ENCODE measurements at places on chromosomes 2 and 18.

GRCh38 chr2:115083225-115083624, 640.8 kb downstream of the DPP10 start:
- DNase-seq = no peak

DNA sequence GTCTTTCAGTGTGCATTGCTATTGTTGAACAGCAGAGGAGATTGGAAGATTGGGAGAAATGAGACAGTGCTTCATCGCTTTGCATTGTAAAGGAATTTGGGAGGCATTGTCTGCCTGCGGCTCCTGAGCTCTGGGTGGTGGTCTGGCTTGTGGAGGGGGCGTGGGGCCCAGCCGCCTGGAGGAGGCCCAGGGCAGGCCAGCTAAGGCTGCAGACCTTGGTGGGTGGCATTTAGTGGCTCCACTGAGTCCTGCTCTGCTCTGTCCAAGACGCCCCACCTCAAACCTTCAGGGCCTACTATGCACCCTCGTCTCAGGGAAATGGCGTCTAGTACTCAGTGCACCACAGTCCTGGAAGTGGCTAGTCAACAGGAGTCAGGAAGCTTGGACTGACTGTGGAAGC, 5.7 kb upstream of the HS1BP3 start:
- peak; percentile 8 for DNase-seq

GRCh38 chr18:8247700-8248099, 361.5 kb upstream of the RAB12 start:
- DNase-seq = no peak

GRCh38 chr2:30379481-30379880, 67.6 kb upstream of the LCLAT1 start:
- no peak for DNase-seq

GRCh38 chr2:69428981-69429380, 8.3 kb downstream of the NFU1 start:
- DNase-seq = no peak

DNA sequence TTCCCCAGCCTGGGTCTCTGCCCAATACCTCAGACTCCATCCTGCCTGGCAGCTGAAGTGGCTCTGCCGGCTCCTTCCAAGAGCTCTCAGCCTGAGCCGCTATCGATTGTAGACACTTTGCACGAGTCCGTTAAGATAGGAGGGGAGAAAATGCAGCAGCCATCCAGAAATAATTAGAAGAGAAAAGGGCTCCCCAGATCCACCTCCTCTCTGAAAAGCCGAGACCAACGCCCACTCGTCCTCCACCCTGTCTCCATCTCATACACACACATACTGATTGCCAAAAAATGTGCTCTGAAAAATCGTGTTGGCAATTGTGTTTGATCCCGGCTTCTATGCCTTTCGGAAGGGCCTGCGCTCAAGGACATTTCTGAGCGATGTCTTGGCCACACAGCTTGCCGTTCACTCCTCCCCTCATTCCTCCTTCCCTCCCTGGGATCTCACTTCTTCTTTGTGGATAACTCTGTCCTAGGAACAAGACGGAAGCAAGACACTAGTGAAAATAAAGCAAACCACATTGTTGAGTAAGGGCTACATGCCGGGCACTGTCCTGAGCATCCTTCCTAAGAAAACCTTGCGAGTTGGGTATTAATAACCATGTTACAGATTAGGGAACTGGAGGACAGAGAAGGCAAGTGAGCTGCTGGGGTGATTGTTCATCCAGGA, 372.8 kb upstream of the MYT1L start:
- no peak for DNase-seq

DNA sequence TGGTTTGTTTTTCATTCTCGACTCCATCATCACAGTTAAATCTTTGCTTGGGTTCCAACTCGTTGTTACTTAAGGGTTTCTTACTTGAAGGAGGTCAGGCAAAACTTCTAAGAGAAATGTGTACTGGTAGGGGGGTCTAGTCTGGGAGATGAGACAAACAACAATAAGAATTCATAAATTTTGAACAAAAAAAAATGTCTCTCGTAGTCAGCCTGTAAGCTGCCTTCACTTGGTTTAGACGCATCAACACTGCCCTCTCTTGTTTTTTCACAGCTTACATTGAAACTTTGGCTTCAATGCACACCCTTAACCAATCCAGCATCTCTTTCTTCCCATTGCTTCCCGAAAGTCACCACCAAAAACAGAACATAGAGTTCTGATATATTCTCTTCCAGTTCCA, 576.4 kb upstream of the PIK3C3 start:
- no peak for DNase-seq

- peak; percentile 72 for DNase-seq
Observed at GRCh38 chr2:15636972-15637785, 45.5 kb downstream of the DDX1 start.

DNA sequence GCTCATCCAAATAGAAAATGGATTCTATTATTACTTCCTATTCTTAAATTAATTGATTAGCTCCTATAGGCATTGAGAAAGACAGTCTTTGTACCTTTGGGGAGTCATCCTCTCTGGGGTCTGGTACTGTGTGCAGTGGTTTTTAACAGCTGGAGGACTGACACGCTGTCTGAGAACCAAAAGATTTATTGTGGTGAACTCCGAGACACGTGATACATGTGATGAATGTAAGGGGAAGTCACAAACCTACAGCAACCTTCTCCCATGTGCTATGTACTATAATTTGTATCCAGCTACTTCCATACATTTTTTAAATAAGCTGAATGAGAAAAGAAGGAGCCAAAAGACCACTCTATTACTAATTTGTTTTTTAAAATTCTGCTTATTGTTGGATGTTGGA, 133.7 kb downstream of the GALNT3 start:
- no peak for DNase-seq

GRCh38 chr2:43605079-43605655, 9.3 kb upstream of the THADA start:
- DNase-seq = no peak

DNA sequence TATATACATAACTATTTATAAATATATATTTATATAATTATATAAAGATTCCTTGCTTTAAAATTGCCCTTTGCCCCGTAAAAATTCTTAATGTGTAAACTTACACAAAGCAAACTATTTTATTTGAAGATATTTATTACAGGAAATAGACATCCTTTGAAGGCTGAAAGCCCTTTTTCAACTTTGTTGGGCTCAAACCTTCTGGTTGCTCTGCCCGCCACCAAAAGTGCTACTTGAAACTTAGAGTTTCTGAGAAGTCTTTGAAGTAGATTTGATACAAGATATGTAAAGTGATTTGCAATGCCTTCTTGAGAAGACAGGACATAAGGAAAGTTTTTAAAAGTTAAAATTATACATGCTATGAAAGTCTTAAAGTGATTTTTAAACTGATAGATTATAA, 36.6 kb upstream of the METAP1D start:
- DNase-seq = no peak

DNA sequence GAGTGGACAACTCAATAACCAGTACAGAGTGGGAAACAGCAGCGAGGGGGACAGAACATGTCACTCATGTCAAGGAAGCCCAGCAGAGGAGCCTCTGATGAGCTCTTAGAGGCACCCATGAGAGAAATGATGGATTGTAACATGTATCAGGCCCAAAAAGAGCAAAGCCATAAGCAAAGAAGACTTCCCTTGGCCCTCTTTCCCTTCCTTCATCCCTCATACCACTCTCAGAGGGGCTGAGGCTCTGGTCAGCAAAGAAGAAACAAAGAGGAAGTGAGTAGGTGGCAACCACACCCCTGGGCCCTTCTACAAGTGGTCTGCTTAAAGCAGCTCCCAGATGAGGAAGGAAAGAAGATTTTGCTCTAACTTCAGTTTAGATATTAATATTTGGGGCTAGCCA, 112.8 kb downstream of the CDC42EP3 start:
- peak; percentile 48 for DNase-seq

DNA sequence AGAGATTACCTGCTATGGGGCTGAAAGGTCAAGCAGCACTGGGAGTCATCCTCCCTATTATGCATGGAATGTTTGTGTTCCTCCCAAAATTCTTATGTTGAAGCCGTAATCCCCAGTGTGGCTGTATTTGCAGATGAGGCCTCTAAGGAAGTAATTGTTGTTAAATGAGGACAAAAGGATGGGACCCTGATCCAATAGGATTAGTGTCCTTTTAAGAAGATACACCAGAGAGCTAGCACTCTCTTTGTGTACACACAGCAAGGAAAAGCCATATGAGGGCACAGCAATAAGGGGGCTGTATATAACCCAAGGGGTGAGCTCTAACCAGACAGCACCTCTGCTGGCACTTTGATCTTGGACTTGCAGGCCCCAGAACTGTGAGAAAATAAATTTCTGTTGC, 18.3 kb downstream of the STAM2 start:
- DNase-seq = no peak

DNA sequence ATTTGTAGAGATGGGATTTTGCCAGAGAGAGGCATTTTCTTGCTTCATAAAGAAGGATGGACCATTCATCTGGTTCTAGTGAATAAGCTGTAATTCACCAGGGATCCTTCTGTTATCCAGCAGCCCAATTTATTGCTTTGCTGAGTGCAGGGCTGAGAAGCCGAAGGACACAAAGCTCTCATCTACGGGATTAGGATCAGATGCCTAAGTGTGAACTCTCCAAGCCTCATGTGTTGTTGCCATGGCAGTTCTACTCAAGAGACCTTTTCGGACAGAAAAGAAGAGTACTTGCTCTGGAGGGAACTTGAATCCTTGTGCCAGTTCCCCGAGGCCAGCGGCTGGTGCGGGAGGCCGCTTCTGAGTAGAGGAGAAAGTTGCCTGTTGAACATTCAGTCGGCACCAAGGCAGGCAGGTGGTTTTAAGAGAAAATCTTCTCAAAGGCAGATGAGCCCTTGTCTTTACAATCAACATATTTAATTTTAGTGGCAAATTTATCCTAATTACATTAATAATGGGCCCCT, 38.4 kb upstream of the MBP start:
- DNase-seq = no peak

- DNase-seq = no peak
Observed at GRCh38 chr2:16204886-16205620, 264.7 kb downstream of the MYCN start.

DNA sequence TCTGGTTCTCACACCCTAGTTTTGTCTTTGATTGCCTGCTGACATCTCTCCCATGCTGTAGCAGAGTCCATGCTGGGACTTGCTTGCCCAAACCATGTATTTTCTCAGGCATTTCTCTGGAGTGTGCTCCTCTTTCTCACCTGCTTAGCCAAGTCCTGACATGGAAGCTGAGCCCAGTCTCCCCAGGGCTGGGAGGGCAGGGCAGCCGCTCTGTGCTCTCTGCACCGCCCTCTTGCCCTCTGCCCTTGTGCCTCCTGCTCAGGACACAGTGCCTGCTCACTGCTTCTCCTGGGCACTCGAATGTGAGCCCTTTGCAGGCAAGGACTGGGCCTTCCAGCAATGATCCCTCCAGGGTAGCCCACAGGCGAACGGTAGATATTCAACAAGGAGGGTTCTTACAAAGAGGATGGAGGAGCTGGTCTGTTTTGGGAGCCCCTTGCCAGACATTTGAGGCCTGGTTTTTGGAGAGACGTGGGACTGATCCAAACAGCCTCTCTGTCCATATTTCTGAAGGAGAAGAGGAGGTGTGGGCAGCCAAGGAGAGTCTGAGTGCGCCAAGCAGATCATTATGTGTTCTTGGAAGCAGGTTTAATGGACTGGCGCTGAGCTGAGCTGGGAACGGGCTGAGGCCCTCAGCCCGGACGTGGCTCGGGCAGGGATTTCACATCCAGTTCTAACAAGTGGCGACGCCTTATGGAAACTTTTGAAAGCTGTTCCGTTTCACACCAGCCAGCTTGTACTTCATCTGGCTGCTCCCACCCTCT, 4.0 kb downstream of the SLC14A2 start:
- peak; percentile 78 for DNase-seq

- peak; percentile 92 for DNase-seq
Observed at GRCh38 chr2:24365051-24365450, 4.7 kb upstream of the ITSN2 start.

DNA sequence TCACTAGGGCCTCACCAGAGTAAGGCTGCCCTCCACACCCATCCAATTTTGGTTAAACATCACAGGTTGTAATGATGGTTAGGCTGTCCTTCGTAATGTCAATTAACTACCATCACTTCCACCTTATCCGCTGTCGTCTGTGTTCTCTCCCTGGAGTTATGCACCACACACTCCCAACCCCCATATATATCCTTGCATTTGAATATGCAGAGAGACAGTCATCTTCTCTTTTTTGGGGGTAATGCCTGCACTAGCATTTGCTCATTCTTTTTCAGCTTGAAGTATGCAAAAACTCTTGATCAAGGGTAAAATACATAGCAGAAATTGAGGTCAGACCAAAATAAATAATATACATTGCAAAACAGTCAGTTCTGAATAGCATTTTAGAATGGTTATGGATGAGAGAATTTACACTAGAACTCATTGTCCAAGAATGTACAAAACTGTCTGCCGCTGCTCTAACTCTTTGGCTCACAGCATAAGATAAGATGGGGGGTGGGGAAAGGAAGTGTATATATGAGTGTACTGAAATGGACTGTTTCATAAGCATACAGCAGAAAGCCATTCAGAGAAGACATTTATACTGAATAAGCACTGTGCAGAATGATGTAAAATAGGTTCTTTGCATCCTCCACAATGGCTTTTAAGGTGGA, 397.8 kb upstream of the CHST9 start:
- no peak for DNase-seq

DNA sequence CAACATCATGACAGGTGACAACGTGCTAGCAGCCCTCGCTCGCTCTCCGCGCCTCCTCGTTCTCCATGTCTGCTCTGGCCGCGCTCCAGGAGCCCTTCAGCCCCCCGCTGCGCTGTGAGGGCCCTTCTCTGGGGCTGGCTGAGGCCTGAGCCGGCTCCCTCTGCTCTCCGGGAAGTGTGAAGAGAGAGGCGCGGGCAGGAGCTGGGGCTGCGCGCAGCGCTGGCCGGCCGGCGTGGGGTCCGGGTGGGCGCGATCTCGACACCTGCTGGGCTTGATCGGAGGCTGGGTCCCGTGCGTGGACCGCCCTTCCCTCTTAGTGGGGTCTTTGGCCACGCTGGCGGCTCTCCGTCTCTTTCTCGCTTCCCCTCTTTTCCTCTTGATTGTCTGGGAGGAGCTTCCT, 195.5 kb downstream of the ANKRD30BL start:
- DNase-seq = peak; percentile 26

DNA sequence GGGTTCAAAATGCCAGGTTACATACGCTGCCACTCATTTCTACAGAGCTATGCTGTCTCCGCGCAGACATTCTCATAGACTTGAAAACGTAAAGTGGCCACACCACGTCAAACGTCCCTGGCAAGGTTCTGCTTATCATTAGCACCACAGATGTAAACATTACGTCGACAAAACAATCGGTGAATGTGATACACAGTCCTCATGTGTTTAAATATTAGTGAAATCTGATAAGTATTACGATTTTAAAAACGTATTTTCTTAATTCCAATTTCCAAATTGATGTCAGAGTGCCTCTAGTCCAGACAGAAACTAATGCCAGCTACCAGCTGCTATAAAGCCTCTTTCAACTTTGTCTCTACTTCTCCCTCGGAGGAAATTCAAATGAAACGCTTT, 1.2 kb downstream of the STK17B start:
- no peak for DNase-seq

GRCh38 chr2:27527182-27527581, 30.5 kb downstream of the GCKR start:
- DNase-seq = no peak

DNA sequence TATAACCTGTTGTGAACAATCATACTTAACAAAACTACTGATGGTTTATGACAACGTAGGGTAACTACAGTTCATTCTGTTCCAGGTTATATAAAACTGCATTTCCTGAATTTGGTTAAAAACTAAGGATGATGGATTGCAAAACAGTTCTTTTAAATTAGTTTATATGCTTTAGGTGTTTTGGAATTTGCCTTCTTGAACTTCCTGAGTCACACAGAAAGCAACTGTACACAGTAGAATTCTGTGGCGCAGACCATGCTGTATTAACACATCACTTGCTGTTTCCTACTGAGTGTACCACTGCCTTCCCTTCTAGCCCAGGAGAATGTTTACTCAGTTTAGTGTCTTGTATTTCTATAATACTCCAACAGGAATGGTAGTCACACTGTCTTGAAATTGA, 19.4 kb downstream of the ITGB1BP1 start:
- no peak for DNase-seq

Data from Right ventricle myocardium superior (tissue), 1 donor.